ENCODE measurements at places on chromosomes 12 and 14. TPM values are rescaled to one million over a fixed set of nuclear protein-coding genes. Genes with fewer than 3 reads are reported as not detected.

Gene TMEM30B
- total RNA-seq = 8.9 TPM

Gene ENDOU
- 0.16 TPM for total RNA-seq

Gene PPHLN1
- total RNA-seq = 83.1 TPM

Gene EMP1
- total RNA-seq = 29.2 TPM

Gene SERPINA9
- not detected for total RNA-seq

Gene MYF6
- not detected for total RNA-seq

Gene ABHD12B
- not detected for total RNA-seq

Gene HOXC9
- 7.8 TPM for total RNA-seq

Gene HOXC11
- 1.1 TPM for total RNA-seq

Gene TAS2R8
- total RNA-seq = not detected

Gene BEST3
- 0.74 TPM for total RNA-seq

Gene CLEC1A
- 3.2 TPM for total RNA-seq

Gene A2ML1
- 47.6 TPM for total RNA-seq

Gene LGR5
- 0.39 TPM for total RNA-seq

Gene JPH4
- 3.9 TPM for total RNA-seq

Gene TSHR
- 0.87 TPM for total RNA-seq

Gene GPR137C
- total RNA-seq = 7.1 TPM

Gene ALDH1L2
- total RNA-seq = 2.3 TPM

Gene LUM
- total RNA-seq = 17.5 TPM

Gene SOAT2
- total RNA-seq = 0.19 TPM

Gene NFATC4
- 40.9 TPM for total RNA-seq

Gene LRCOL1
- not detected for total RNA-seq

Gene TGFB3
- 9.4 TPM for total RNA-seq

Gene SLC17A8
- total RNA-seq = 0.37 TPM
